Right lobe of liver (tissue), 6 donors: ENCODE measurements at places on chromosomes 2 and 18. TPM values are rescaled to one million over a fixed set of nuclear protein-coding genes. Genes with fewer than 3 reads are reported as not detected.

DNA sequence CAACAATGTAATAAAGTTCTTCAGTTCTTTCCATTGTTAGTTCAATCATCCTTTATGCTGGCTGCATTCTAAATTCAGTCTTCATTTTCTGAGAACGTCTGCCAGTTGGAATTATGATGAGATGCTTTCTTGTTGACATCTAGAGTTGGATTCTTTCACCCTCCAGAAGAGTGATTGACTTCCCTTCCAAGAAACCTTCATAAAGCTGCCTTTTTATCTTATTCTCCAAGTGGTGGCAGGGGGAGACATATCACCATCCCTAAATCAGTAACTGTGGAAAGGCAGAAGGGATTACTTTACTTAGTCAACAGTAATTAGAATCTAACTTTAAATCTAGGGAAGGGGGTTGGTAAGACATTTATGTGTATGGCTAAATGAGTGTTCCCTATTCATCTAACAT is 86.8 kb upstream of the GULP1 start:
- H3K27me3 ChIP-seq: no peaks in the 10 kb centered on the region
- H3K4me1 ChIP-seq: no peaks in the 10 kb centered on the region
- no peaks in the 10 kb centered on the region for H3K36me3 ChIP-seq
- DNase-seq: no peak
- H3K27ac ChIP-seq: no peak overlapping the region

Gene MTCL1
- 4.2 TPM for total RNA-seq

- peaks cover 37% of the 10 kb centered on the region for H3K36me3 ChIP-seq
- H3K27me3 ChIP-seq: no peaks in the 10 kb centered on the region
- peaks cover 12% of the 10 kb centered on the region for H3K4me1 ChIP-seq
- no peak overlapping the region for H3K4me3 ChIP-seq
- DNase-seq: no peak
- no peak overlapping the region for H3K27ac ChIP-seq
These were observed 4.0 kb downstream of the CCT7 start for GRCh38 chr2:73238149-73238548.

DNA sequence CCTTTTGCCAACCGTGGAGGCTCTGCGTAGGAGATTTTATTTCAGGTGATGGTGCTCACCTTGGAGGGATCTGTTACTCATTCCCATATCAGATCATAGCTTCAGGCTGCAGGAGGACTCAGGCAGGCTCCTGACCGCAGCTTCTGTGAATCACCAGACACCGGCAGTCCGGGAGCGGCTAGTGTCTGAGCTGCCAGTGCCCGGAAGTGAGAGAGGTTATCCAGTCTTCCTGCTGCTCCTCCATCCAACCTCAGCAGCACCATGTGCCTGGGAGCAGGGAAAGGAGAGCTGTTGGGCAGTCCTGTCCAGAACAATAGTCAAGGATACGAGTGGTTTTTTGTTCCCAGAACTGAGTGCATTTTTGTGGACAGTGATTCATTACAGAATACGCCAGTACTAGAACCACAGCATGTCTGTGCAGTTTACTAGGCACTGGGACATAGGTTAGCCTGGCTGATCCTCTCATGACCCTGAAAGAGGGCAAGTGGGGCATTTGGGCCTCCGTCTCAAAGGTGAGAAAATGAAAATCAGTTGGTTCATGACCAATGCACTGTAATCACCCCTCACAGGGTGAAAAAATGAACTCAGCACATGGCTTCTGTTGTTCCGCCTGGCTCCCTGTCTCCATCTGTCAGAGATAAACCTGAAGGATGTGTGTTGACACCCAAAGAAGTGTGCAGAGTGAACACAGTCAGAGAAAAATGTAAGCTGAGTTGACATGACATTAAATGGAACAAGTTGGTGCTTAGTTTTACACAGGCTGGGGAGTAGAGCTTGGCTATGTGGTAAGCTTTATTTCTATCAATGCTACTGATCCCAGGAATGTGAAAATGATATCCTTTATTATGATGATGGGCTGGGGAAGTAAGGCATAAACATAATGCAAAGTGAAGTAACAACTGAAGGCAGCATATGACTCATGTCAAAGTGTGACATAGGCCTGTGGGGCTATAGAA is 12.2 kb downstream of the FHOD3 start:
- H3K27ac ChIP-seq: no peak overlapping the region
- H3K4me1 ChIP-seq: no peaks in the 10 kb centered on the region
- no peak overlapping the region for H3K4me3 ChIP-seq
- H3K27me3 ChIP-seq: no peaks in the 10 kb centered on the region
- H3K36me3 ChIP-seq: no peaks in the 10 kb centered on the region

GRCh38 chr2:113926314-113926713 is 36.4 kb downstream of the ACTR3 start:
- no peaks in the 10 kb centered on the region for H3K36me3 ChIP-seq
- no peak for DNase-seq
- no peaks in the 10 kb centered on the region for H3K27me3 ChIP-seq

DNA sequence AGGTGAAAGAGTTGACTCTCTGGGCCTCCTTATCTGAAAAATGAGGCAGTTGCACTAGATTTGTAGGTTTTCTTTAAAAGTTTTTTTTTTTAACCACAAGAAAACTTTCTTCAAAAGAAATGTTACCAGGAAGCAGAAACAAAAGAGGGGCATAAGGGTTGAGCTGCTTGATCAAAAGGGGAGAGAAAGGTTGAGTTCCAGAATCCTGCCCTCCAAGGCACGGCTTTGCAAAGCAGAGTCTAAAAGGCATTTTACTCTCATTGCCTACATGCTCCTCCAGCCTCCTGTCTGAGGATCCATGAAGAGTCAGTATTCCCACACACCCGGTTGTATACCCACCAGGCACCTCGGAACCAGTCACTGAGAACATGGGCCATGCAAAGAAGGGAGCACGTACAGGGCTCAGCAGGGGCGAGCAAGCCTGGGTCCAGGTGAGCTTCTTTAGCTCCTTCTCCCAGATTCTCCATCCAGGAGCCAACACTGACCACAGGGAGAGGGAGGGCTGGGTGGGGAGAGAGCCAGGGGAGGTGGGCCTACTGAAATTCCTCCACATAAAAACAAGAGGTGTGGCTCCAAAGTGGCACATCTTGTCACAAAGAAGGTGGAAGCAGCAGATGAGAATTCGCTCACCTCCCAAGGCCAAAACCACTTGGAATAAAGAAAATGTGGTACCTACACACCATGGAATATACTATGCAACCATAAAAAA is 116.0 kb upstream of the EPC2 start:
- no peaks in the 10 kb centered on the region for H3K27me3 ChIP-seq
- no peaks in the 10 kb centered on the region for H3K36me3 ChIP-seq
- no peak overlapping the region for H3K27ac ChIP-seq
- H3K4me1 ChIP-seq: no peaks in the 10 kb centered on the region
- no peak overlapping the region for H3K4me3 ChIP-seq

GRCh38 chr2:73917696-73918207 is 8.9 kb upstream of the DGUOK start:
- no peaks in the 10 kb centered on the region for H3K4me1 ChIP-seq
- DNase-seq: no peak
- no peaks in the 10 kb centered on the region for H3K36me3 ChIP-seq
- no peak overlapping the region for H3K4me3 ChIP-seq
- H3K27ac ChIP-seq: no peak overlapping the region
